Omental fat pad (tissue), 4 donors: ENCODE measurements at places on chromosomes 4 and X. TPM values are rescaled to one million over a fixed set of nuclear protein-coding genes. Genes with fewer than 3 reads are reported as not detected.

GRCh38 chr4:9976781-9977180 lies 44.5 kb downstream of the SLC2A9 start:
- DNase-seq: no peak

DNA sequence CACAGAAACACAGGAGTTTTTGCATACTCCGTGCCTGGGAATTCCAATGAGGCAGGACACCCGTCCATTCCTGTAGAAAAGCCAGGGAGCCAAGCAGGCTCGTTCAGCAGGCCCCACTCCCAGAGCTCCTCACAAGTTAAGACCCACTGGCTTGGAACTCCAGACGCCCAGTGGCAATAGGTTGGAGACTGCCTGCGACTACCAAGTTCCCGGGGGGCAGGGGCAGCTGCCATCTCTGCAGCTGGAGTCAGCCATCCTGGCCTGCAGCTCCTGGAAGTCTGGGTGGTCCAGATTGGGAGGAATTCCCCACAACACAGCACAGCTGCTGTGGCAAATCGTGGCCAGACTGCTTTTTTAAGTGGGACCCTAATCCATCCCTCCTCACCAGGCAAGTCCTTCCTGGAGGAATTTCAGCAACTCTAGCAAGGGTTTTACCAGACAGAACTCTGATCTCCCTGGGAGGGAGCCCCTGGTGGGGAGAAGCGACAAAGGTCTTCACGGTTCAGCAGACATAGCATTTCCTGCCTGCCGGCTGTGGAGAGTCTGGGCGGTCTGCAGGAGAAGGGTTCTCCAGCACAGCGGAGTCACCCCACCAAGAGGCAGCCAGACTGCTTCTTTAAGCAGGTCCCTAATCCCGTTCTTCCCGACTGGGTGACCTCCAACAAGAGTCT lies 231.9 kb downstream of the STPG2 start:
- no peak for DNase-seq

DNA sequence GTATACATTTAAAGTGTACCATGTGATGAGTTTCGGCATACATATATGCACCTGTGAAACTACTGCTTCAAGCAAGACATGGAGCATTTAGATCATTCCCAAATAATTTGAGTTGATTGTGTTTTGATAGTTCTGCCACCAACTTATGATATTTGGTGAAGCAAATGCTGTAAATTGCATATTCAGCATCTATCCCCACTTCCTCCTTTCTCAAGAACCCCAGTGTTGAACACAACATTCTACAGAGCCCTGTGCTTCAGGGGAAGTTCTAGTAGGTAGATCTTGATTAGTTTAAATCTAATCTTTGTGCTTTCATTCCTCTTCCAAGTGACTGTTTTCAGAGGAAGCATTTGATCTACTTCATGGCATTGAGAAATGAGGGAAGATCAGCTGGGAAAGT lies 5.4 kb upstream of the SHROOM3 start:
- no peak for DNase-seq

DNA sequence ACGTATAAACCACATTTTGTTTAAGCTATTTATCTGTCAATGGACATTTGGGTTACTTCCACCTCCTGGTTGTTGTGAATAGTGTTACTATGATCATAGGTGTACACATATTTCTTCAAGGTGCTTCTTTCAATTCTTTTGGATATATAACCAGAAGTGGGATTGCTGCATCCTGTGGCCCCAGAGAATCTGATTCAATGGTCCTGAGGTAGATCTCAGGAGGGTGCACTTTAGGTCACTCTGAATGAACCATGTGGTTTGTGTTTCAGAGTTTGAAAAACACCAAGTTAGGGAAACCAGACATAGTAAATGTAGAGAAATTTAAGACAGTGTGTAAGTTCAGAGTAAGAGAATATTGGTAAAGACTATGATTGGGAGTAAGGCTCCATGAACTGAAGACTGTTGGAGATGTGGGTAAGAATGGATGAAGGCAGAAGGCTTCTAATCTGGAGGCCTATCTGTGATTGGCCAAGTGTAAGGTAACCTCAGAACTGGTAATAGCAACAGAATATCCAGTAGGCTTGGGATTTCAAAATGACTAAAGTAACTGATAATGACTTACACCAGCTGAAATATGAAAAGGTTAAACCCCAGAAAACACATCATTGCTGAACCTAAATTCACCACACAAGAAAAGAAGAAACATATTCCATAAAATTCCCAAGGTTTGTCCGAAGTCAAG lies 236.9 kb downstream of the CAMK2D start:
- no peak for DNase-seq

DNA sequence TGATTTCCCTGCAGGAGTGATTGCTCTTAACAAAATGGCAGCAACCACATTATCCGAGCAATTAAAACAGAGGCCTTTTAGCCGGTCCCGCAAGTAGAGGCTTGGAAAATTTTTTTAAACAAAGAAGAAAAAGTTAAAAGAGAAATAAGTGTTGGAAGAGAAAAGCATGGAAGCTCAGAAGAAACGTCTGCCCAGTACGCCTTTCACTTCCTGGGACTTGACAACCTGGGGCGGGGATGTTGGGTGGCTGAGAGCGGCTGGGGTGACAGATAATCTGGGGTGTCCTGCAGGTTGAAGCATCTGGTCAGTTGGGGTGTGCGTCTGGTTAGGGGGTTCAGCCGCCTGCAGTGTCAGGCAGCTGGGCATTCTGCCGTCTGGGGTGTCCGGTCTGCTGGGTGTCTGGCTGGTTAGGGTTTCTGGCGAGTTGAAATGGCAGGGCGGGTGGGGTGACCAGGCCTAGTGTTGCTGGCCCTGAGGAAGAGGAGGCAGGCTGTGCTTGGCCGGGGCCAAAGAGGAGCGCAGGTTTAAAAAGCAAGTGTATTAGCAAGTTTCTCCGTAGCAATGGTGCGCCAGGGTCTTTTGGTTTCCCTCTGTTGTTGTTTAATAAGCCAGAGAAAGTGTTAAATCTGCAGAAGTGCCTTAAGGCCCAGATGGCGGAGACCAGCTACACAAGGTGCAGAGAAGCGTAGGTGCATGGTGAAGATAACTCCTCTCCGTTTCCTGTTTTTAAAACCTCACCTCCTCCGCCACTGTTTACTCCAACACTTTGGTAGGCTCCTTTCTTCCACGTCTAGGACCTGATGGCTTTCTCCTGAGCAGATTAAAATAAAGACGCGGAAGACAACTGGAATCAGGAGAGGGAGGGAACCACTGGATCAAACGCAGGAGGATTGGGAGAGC lies 5.6 kb downstream of the HAND2 start:
- DNase-seq: no peak

GRCh38 chrX:4850312-4850711 lies 1136.9 kb upstream of the PRKX start:
- no peak for DNase-seq

- no peak for DNase-seq
Observed at GRCh38 chr4:15003401-15003890, 1.2 kb downstream of the CPEB2 start.

DNA sequence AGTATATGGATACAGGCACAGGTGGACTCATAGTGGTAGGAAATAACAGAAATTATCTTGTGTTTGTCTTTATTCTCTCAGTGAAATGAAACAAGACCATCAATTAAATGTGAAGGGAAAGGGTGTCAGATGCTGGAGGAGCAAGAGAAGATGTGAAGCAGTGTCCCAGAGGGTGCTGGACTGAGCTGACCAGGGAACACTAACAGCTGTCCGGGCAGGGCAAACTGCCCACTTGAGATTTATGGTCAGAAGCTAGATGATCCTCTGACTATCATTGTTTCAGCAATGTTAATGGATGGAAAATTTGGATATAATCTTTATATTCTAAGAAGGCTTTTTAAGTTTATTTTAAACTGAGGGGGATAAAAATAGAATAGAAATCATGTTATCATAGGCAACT lies 267.2 kb upstream of the SLC7A11 start:
- no peak for DNase-seq

GRCh38 chr4:189592890-189593289 lies 347.8 kb upstream of the FRG1 start:
- no peak for DNase-seq

DNA sequence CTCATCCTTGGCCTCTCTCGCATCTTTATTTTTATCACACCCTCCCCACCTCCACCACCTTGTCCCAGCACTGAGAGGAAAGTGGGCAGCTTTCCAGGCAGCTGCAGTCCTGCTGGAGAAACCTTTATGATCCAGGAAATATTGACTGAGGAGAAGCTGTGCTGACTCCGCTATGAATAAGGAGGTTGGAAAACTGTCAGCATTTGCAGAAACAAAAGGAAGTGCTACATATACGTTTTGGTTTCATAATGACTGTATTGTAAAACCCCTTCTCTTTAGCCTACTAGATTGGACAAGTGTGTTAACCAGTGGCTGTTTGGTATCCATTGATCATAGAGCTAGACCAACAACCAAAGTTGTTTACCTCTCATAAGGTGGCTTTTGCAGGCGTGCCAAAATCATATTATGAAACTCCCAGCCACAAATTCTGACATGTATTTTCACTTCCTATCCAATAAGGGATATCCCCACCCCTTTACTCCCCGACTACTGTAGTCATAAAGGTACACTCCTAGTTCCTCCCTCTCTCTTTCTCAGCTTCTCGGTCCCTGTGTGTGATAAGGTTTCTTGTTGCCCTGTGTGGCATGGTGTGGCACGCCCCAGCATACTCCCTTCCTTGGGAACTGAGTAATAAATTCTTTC lies 88.4 kb downstream of the GPR143 start:
- DNase-seq: no peak

DNA sequence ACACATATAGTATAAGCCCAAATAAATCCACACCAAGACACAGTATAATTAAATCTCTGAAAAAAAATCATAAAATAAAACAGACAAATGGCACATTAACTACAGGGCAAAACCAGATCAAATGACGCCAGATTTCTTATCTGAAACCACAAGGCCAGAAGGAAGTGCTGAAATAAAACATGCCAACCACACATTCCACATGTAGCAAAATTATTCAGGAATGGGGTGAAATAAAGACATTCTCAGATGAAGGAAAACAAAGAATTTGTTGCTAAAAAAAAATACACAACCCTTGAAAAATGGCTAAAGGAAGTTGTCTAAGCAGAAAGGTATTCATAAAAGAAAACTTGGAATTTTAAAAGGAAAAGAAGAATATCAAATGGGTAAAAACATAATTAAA lies 4.5 kb upstream of the DCAF12L1 start:
- no peak for DNase-seq

- DNase-seq: no peak
Observed at GRCh38 chr4:114780205-114780604, 181.6 kb downstream of the UGT8 start.

DNA sequence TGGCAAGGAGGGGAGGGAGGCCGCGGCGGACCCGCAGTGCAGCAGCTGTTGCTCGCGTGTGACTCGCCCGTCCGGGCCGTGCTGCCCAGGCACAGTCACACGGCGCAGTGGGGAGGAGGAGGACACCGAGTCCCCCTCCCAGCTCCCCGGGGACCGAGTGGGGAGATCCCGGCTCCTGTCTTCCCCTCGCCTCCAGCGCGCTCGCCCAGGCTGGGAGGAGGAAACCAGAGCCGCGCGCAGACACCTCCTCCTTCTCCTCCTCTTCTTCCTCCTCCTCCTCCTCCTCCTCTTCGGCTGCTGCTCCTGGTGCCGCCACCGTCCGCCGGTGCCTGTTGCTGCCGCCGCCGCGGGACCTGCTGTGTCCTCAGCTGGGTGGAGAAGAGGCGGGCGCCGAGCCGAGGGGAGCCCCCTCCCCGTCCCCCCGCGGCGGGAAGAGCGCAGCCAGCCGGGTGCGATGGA lies at the start of gene TBC1D1:
TSS of gene TBC1D1 (plus strand) at position 284 of the 459 bp plus-strand sequence. CDS start 11,012 bp downstream, outside the sequence.
- no peak for DNase-seq

GRCh38 chr4:16725252-16725651 lies 173.2 kb downstream of the LDB2 start:
- no peak for DNase-seq

DNA sequence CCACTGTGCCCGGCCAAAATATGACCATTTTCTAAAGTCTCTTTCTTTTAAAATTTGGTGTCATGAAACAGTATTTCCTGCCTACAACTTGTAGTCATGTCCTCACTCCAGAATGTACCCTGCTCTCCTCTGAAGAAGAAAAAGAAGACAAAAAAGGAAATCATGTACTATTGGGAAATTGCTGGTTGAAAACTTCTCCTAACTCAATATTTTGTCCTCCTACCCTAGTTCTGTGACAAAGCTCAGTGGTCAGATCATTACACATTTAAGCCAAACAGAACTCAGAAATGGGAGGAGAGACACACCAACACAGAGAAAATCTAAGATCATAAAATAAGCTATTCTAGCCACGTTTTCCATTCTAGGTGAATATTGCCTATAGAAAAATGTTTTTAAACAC lies 127.7 kb downstream of the IRF2 start:
- DNase-seq: no peak

DNA sequence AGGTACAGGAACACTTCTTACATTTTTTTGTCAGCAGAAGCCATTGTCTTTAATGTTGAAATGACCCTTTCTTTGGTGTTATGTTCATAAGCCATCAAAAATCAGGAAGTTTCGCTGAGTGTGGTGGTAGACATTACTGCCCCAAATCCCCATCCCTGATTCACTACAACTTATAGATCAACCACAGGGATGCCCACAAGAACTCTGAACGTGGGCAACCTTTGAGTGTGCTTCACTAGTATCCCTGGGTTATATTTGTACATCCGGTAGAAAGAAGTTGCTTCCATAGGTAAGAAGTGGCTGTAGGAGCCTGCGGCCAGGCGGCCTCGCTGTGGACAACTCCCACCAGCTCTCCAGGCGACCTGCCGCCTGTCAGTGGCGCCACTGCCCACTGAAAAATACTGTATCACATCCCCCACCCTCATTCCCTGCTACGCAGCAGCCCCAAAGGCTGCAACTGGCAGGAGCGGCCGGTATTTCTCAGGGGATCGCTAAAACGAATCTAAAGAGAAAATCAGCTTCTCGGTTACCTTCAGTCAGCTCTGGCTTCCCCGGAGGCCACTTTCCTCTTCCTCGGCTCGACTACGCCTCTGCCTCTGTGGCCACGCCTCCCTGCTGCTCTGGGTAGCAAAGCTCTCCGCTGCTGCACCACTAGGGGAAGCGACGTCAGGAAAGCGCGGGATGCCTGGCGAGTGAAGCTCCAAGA lies 13.9 kb upstream of the ETDC start:
- DNase-seq: no peak

- no peak for DNase-seq
Observed at GRCh38 chr4:114986133-114986532, 127.3 kb downstream of the NDST4 start.

- DNase-seq: no peak
Observed at GRCh38 chr4:172348426-172348825, 535.2 kb downstream of the GALNTL6 start.

GRCh38 chr4:151853034-151853433 lies 92.2 kb upstream of the GATB start:
- DNase-seq: no peak

DNA sequence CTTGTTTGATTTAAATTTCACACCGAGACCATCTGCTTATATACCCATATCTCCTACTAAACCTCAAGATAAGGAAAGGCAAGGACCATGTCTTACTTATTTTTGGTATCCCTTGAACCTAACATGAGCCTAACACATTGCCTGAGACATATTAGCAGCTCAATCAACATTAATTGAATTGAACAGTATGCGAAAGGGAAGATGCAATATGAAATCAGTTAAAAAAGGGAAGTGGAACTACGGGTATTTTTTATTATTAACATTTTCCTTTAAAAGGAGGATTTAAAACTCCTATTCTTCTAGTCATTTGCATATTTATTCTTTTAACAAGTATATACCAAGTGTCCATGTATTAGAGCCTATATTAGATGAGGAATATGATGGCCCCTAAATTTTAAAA lies 197.0 kb downstream of the CAMK2D start:
- DNase-seq: no peak

SLC6A14 gene
- not detected for total RNA-seq

FRMD7 gene
- not detected for total RNA-seq

SMPX gene
- not detected for total RNA-seq

LUZP4 gene
- total RNA-seq: not detected

USP17L13 gene
- not detected for total RNA-seq

HSFX2 gene
- total RNA-seq: not detected

MYOZ2 gene
- not detected for total RNA-seq

GAGE1 gene
- not detected for total RNA-seq
